ENCODE measurements at places on chromosomes 2 and 18.

DNA sequence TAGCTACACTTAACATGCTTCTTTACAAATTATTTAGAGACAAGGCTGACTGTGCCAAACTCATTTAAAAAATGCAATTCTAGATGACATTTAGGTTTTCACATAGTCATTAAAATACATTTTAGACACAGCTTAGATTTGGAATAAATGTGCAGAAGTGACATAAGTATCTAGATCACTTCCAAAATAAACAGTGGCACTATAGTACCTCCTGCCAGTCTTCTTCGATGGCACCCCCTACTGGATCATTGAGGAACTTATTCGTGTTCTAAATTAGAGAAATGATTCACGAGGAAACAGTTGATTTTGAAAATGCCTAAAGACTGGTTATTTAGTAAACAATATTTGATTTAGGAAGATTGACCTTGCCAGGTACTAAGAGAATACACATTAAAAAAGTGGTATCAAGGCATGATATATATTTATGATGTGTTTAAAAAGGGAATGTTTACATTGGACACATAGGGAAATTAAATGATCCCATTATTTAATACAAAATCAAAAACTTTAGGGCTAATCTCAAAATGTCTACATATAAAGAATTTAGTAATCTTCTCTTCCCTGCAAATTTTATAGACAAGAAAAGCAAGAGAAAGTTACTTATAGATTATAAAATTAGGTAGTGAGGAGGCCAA, 323.9 kb downstream of the XIRP2 start:
- H3K36me3 ChIP-seq = no peaks in the 10 kb centered on the region
- H3K27me3 ChIP-seq = no peaks in the 10 kb centered on the region
- no peak overlapping the region for H3K4me3 ChIP-seq
- DNase-seq = peak; percentile 56
- no peak overlapping the region for H3K27ac ChIP-seq

- no peaks in the 10 kb centered on the region for H3K4me1 ChIP-seq
- H3K36me3 ChIP-seq = no peaks in the 10 kb centered on the region
- H3K27ac ChIP-seq = no peak overlapping the region
- no peaks in the 10 kb centered on the region for H3K27me3 ChIP-seq
Observed at GRCh38 chr2:193542762-193543161, 1348.0 kb upstream of the TMEFF2 start.

GRCh38 chr18:78703291-78703690, 276.3 kb upstream of the SALL3 start:
- no peak overlapping the region for H3K4me3 ChIP-seq
- H3K27me3 ChIP-seq = no peaks in the 10 kb centered on the region
- H3K4me1 ChIP-seq = no peaks in the 10 kb centered on the region
- no peak overlapping the region for H3K27ac ChIP-seq
- no peaks in the 10 kb centered on the region for H3K36me3 ChIP-seq

GRCh38 chr2:120269076-120269744, 16.6 kb downstream of the RALB start:
- no peaks in the 10 kb centered on the region for H3K27me3 ChIP-seq
- DNase-seq = peak; percentile 50
- H3K27ac ChIP-seq = no peak overlapping the region
- no peaks in the 10 kb centered on the region for H3K36me3 ChIP-seq

- H3K4me3 ChIP-seq = no peak overlapping the region
- no peaks in the 10 kb centered on the region for H3K4me1 ChIP-seq
- no peak for DNase-seq
- H3K36me3 ChIP-seq = no peaks in the 10 kb centered on the region
- no peak overlapping the region for H3K27ac ChIP-seq
Observed at GRCh38 chr18:45116116-45116515, 435.4 kb downstream of the SETBP1 start.

Measured in testis (tissue), 5 donors.